ENCODE measurements at places on chromosomes 7 and 10. TPM values are rescaled to one million over a fixed set of nuclear protein-coding genes. Genes with fewer than 3 reads are reported as not detected.

HILPDA gene
- total RNA-seq = 17.4 TPM

TAS2R4 gene
- 2.4 TPM for total RNA-seq

DNA sequence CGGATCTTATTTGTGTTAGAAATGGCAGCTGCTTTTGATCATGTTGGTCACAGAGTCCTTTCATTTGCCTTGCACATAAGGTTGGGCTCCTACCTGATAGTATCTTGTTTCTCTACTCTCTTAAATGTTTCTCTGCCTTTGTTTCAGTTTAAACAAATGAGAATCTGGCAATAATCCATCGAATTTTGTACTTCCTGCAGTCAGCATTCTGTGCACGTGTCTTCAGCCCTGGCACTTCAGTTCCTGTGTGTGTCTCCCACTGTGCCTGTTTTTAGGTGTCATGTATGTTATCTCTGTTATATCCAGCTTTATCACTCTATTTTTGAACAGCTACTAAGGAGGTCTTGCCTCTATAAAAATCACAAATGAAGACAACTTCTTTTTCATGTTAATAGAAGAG is 28.4 kb upstream of the PTER start:
- DNase-seq = no peak

- no peak for DNase-seq
These were observed 6.8 kb upstream of the MYOZ1 start for GRCh38 chr10:73647875-73648651.

DNA sequence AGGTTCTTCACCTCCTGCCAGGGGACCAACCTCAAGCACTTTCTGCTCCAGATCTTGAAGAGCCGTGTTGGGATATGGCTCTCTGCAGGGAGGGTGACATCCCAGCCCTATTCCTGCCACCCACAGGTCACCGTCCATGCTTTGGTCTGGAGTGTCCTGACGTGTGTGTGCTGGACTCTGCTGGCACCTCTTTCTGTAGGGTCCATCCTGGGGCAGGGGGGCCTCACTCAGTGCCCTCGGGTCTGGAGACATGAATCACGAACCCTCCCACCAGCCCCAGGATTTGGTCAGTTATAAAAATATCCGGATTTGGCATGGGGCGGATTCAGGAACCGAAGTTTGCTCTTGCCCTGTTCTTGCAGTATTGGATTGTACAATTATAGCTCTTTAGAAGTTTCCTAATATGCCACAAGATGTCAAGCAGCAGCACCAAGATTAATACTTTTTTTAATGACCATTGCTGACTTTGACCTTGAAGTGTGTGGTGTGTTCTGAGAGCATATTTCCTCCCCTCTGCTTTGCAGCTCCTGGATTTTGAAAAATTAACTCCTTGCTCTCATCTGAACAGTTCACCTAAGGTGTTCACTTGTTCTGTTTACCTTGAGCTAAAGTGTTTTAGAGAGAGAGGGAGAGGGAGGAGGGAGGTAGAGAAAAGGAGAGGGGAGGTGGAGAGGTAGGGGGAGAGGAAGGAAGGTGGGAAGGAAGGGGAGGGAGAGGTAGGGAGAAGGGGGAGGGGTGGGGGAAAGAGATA is 95.4 kb upstream of the SHH start:
- no peak for DNase-seq

GRCh38 chr10:30683496-30683895 is 53.9 kb upstream of the LYZL2 start:
- no peak for DNase-seq

Measured in Calu3 (cell line).